Hippocampal formation (tissue), 2 donors: ENCODE measurements at places on chromosomes 6 and 20.

GRCh38 chr6:57303931-57304681 lies 13.3 kb upstream of the PRIM2 start:
- no peak for DNase-seq

DNA sequence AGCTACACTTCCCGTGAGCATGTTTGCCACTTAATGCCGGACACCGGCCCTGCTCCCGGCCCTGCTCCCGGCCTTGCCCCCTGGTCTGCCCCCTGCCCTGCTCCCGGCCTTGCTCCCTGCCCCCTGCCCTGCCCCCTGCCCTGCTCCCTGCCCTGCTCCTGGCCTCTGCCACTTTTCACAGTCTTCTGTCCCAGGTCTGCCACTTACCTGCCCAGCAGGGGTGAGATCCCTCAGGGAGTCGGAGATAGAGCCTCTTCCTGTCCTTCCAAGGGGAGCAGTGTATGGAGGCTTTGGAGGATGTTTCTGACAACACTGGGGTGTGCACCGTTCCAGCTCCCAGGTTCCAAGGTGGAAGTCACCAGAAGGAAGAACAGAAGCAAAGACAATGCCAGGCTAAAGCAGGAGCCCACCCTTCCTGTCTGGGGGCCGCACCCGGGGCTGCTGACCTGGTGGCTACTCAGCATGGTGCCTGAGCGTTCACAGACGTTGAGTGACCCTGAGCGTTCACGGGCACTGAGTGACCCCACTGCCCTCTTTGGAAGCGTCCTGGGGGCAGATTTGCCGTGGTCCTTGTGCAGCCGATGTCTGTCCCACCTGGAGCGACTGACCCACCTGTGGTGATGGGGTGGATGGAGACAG lies 199.8 kb downstream of the DLL1 start:
- DNase-seq, result no peak

GRCh38 chr20:13298692-13299373 lies 77.8 kb downstream of the ISM1 start:
- DNase-seq, result no peak

- DNase-seq, result no peak
Measured at GRCh38 chr20:38304845-38305447, 990 bp downstream of the BPI start.

DNA sequence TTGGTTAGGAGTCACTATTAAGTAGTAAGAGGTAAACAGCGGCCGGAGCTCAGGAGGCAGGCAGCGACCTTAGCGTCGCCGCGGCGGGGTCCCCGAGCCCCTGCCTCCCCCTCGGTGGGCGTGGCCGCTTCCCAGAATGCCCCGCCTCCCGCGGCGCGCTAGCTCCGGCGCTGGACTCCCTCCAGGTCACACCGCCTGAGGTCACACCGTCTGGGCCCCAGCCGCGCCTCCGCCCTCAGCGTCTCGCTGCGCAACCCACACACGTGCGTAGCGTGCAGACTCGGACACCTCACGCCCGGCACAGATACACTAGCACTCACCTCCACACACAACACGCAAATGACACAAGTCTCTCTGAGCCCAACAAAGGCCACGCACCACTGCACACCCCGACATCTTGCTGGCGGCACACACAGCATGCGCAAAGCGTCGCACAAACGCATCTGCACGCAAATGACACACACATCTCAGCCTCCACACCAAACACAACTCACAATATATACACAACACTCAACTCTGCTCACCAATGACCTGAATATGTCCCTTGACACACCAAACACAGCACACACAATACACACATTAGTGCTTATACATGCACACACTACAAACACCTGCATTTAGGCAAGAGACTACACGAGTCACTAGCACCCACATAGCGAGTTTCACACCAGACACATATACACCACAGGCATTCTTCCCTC lies 17.6 kb upstream of the CDKN1A start:
- no peak for DNase-seq
